Kidney capillary endothelial cell (primary cell): ENCODE measurements at places on chromosomes 7 and 10.

DNA sequence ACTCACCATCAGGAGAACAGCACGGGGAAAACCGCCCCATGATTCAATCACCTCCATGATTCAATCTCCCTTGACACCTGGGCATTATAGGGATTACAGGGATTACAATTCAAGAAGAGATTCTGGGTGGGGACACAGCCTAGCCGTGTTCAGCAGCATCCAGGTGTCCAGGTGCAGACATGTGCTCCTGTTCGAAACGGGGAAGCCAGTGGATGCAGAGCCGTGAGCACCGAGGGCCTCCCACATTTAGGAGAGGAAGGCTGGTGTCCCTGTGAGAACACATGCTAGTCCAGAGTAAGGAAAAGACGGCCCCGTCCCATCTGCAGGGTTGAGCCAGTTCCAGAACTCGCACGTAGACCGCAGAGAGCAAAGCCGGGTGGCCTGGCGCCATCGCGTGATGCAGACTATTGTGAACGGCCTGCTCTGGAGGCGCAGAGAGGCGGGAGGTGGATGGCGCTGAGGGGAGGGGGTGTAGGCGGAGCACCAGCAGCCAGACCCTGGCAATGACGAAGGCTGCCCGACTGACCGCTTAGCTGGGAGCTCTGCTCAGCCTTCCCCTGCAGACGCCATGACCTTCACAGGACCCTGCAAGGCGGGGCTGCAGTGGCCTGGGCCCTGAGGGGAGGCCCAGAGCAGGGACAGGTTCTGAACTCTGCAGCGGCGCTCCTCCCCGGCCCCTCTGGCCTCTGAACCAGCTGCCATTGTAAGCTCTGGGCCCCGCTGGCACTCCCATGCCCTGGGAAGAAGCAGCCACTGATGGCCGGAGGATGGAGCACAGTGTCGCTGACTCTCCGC, 141.6 kb upstream of the TCERG1L start:
- no peak for DNase-seq

DNA sequence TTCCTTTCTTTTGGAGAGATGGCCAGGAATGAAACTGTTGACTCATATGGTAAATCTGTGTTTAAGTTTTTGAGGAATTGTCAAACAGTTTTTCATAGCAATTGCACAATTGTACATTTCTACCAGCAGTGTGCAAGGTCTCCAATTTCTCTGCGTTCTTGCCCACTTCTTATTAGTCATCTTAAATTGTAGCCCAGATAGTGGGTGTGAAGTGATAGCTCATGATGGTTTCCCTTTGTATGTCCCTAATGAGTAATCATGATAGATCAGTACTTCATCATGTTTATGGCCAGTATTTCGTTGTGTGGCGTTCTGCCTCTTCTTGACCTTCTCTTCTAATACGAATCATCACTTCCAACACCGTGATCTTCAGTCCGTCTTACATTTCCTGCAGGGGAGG, 136.3 kb downstream of the DOCK1 start:
- peak; percentile 31 for DNase-seq

GRCh38 chr7:8037151-8037550, 68.6 kb downstream of the GLCCI1 start:
- no peak for DNase-seq

DNA sequence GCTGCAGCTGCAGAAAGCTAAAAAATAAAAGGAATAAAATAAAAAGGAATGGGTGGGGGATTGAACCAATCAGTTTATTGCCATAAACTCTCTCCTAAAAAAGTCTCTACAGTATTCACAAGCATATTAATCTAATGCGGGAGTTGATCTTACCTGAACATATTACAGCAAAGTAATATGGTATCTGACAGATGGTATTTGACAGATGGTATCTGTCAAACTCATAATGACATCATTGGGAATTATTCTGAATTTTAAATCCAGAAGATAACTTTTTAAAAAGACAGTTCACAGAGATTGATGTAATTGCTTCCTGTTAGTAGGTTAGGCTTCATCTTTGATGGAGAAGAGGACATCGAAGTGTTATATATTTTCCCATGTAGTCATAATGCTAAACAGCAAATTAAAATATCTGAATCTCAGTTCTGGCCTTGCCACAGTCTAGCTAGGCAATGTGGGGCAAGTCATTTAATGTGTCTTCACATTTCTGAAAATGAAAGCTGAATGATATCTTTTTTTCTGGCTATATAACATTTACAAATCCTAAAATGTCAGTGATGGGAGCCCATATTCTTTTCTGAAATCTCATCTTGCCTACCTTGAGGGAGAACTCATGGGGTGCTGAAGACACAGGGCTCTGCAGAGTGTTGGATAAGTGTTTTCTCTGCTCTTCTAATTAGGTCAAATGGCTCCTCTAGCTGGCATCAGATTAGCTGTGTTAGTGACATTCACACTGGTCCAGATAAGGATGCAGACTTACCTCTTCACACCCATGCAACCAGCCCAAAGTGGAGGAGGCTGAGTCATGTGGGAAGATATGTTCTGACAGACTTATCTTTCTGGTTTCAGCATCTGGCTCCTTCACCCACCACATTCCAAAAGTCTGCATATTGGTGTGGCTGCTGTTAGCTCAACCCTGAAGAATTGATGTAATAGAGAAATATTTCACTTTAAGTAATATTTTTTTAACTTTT, 2.1 kb upstream of the LIPM start:
- DNase-seq = no peak

DNA sequence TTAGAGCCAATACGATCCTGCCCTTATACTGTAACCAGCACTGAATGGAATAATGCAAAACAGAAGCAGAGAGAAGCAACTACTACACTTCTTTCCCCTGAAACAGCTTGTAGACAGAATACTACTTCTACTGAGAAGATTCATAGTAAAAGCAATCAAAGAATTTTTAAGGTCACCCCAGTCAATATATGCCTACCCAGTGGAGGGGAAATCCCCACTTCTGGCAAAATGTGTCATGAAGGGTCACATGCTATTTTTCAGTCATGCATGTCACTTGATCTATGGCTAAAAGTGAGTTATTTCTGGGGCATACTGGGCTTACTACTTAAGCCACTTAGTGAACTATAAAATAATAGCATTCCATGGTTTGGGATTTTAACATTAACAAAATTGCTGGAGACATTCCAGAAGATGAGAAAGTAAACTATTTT, 25.6 kb downstream of the IRF5 start:
- no peak for DNase-seq

DNA sequence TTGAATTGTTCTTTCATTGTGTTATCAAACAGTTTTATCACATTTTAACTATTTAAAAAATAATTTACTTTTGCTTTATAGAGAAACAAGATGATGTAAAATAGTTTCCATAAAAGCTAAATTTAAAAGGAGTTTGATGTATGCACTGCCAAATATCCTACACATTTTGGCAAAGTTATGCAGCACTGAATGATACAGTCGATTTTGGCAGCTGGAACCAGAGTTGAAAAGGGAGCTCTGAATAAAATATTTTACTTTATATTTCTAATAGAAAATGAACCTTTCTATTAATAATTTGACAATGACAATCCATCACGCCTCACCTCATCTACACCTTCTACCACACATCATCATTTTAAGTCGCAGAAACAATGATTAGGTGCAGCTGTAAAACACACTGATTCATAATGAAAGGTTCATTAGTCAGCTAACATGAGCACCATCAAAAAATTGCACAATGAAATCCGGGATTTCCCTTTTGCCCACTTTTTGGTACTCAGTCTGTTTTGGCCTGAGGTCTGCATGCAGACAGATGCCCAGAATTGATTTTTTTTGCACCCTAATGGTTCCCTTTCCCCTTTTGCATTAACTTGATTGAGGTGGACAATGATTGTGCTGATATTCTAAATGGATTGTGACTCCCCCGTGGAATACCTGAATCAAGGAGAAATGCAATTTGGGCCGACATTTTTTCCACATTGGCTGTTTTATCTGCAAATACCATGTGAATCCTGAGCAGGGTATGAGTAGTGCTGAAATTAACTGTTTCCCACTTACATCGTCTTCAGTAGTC, 105.8 kb downstream of the THSD7A start:
- no peak for DNase-seq

DNA sequence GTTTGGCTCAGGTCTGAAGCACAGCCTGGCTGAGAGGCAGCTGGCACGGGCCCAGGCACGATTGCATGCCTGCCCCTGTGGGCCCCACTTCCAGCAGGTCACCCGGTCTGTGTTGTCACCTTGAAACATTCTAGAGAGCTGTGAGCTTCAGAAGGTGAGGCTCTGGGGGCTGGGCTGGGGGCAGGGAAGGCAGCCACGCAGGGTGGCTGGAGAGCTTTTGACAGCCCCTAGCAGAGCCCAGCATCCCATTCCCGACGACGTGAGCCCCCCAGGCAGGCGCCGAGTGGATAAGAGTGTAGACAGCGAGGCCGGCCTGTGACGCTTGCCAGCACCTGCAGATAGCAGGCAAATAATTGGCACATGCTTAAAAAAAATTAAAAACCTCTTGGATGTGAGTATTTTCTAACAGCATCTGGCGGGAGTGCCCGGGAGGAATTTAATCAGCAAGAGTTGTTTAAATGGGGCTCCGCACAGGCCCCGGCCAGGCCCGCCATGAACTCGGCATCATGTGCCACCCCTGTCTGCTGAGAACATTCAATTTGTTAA, 212.0 kb upstream of the TBX20 start:
- no peak for DNase-seq

DNA sequence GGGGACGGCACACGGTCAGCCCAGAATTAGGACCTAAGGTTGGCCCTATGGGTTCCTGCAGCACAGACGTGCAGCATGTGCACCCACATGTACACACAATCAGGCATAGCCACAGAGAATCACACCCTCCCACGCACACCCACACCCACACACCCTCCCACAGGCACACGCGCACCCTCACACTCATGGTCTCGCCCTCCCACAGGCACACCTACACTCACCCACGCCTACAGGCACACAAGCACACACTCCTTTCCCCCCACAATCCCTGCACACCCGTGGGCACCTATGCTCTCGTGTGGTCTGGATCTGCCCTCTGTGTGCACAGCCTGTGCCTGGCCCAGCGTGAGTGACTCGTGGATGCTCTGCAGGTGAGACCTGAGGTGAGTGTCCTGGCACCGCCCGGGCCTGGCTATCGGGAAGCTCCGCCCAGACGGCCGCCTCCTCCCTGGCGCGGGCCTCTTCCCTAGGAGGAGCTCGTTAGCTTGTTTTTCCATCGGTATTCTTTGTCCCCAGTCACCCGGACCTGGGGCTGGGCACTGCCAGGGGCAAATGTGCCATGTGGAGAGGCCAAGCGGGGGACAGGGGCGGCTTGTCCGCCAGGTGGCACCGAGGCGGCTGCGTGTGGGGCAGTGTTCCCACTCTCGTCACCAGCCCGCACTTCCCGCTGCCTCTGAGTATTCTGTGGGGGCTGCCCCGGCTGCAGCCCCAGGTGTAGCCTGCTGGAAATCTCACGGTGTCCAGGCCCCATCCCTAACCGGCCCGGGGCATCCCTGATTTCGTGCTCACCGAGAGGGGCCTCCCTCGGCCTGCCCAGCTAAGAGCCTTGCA, 110.2 kb upstream of the FAM20C start:
- DNase-seq = no peak

- no peak for DNase-seq
Observed at GRCh38 chr10:4772202-4772570, 53.8 kb upstream of the AKR1E2 start.

DNA sequence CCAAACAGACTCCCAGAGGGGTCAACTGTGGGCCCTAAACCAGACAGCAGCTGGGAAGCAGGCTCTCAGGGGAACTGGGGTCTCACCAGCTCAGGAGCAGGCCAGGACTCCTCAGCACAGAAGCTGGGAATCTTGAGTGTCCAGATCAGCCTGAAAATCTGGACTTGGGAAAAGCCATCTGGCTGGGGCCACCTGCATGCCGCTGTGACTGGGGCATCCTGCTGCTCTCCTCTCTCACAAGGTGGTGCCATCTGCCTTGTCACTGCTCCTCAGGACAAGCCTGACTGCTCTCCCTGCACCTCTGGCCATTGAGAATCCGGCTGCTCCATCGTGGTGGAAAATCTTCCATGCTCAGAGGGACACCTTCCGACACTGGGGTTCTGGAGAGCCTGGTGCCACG, 141.4 kb downstream of the PLPP4 start:
- no peak for DNase-seq

DNA sequence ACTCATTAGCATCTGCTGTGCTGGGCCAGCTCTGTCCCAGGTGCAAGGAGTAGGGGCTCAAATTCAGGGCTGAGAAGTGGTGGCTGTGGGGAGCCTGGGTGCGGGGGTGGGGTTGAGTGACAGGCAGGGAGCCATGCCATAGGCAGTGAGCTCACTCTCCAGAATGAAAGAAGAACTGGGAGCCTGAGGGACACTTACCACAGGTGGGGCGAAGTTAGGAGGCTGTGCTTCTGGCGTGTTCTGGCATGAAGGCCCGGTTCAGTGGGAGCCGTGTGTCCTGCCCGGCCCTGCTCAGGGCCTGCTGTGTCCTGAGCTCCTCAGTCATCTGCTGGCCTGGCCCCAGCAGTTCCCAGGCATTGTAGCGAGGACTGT, 62.5 kb downstream of the MKI67 start:
- DNase-seq = no peak

DNA sequence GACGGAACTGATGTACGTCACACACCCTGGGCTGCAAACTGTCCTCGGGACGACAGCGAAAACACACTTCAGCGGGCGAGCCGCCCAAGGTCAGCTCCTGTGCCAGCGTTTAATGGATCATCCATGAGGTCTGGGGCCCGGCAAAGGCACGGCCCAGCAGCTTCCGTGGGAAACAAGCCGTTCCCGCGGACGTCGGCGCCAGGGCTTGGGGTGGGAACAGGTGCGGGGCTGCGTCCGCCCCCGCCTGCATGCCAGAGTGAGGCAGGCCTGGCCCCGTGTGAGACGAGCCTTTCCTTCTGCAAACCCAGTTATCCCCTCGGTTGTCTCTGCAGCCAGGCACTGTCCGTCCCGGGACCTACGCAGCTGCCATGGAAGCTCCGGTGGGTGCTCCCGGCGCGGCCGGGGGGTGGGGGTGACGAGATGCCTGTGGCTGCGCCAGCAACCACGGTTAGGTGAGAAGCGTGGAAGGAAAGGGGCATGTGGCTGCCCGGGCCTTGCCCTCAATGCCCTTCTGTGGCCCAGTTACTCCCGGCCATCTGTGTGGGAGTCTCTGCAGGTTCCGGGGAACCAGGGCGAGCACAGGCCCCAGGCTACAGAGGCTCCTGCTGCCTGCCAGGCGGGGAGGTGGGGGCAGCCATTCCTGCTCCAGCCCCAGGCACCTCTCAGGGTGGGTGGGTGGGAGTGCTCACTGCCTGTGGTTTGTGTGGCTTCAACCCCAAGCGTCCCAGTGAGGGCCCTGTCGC, 42.2 kb upstream of the PDGFA start:
- no peak for DNase-seq
